WTC11 (cell line): ENCODE measurements at places on chromosomes 3 and 15.
A peak's percentile ranks its signal among the peaks of the same experiment; 100 is the strongest.

DNA sequence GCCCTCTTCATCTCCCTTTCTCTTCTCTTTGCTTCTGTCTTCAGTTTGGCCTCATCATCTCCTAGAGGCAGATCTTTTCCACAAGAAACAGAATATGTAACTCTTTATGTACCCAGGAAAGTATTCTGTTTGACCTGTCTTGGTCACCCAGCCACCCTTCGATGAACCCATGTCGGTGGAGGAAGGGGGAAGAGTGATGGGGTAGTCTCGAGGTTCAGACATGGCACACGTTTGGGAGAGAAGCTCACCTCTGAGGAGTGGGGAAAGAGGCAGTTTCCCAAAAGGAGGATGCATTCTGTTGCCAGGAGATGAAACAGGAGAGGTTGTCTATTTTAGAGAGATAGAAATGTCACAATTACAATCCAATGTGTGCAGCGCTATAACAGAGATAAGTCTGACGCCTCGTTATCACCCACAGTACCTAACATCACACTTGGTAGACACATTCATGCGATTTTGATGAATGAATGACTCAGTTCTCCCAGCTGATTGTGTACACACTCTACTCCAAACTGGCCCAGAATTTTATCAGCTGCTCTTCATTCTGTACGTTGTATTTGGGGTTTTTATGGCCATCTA, 722 bp upstream of the CCDC50 start:
- no peak for DNase-seq

DNA sequence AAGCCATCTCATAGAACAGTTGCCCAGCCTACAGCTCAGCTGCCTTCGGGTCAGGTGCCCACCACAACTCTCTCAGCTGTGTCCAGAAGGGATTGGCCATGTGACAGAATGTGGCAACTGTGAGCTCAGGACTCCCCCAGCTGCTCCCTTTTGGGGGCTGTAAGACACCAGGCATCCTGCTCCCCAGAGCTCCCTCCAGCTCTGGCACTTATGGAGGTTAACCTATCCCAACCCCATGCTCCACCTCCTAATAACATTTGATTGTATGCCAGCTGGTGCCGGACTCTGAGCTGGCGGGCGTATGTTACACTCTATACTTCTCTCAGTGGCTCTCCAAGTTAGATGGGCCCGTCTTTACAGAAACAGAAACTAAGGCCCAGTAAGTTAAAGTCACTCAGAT, 222.8 kb downstream of the FAM43A start:
- DNase-seq, result no peak

- no peak for DNase-seq
Observed at GRCh38 chr3:71503525-71504249, 79.8 kb downstream of the FOXP1 start.

DNA sequence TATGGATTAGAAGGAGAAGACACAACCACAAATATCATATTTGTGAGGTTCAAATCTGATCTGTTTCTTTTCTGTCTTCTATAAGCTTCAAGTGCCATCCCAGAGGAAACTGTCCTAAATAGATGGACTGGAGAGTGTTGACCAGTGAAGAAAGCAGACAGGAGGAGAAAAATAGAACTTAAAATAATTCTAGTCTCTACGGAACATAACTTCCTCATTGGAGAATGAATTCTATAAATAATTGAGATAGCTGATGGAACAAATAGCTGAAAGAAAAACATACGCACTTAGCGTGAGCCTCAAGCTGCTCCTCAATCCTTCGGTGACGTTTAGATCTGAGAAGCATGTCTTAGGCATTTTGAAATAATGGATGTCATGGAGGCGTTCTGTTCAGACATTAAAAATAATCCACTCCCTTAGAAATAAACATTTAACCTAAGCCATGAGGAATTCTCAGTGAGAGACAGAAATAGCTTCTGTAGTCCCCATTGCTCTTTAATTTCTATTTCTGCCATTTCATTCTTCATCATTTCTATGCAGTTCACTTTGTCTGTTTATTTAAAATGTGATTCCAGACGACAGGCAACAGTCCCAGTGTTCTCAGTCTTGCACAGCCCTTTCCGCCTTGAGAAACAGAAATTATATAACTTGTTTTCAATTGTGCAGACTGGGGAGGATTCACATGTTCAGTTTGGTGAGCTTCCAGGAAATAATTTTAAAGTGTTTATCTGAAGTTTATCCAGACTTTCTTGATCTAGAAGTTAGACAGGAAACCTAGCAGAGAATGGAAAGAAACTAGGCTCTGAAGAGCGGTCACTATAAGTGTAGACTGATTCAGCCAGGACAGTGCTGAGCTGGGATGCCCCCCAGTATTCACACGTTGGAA, 97.3 kb downstream of the NR1D2 start:
- no peak for DNase-seq

DNA sequence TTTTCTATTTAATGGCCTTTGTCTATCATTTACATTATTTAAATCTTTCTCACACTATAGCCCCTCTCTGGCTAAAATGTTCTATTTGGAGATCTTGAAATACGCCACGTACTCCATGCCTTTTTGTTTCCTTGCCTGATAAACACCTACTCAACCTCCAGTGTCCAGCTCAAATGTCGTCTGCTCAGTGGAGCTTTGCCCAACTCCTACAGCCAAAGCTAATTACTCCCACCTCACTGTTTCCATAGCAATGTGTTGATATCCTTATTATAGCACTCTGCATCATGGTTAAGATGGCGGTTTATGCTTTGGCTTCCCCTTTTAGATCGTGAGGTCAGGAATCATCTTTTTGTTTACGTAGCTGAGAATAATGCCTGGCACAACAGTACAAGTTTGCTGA, 55.9 kb downstream of the NGLY1 start:
- DNase-seq, result no peak

DNA sequence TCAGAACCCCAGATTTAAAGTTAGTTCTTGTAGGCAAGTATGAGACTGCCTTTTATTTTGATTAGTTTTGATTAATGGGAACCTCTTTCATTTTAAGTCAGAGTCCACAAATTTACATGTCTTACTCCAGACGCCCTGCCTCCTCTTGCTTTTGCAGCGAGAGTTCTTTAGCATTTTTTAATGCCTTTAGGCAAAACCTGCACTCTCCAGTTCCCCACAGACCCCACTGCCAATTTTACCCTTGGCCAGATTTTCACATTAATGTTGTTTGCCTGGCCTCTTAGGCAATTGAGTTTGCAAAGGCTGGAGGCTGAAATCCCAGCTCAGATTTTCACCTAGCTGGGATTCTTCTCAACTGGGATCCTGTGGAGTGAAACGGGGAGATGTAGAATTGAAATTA, 85.8 kb downstream of the GAP43 start:
- no peak for DNase-seq

DNA sequence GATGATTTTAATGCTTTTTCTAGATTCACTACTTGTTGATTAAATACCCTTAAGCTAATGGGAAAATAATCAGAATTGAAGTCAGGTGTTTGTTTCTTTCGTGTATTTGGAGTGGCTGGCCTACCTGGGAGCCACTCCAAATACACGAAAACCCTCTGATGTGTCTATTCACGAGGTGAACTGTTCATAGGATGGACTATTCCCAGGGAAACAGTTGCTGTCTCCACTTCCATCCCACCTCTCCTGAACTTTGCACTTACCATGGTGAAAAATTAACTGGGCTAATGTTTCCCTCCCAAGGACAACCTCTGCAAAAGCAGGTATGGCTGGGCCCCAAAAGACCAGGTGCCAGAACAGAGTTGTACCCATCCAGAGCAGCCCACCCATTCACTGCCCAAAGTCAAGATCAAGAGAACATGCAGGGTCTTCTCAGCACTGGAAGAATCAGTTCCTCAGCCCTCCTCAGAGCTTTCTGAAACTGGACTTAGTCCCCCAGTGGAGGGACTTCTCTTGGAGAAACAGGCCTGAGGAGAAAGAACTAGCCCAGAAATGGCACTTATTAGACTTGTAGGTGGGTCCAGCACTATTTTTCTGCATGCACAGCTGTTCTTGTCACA, 2.9 kb upstream of the SMAD3 start:
- no peak for DNase-seq

- DNase-seq, result no peak
Observed at GRCh38 chr3:191166368-191166767, 32.7 kb upstream of the OSTN start.

- no peak for DNase-seq
Observed at GRCh38 chr3:152524198-152525140, 255.7 kb downstream of the MBNL1 start.

DNA sequence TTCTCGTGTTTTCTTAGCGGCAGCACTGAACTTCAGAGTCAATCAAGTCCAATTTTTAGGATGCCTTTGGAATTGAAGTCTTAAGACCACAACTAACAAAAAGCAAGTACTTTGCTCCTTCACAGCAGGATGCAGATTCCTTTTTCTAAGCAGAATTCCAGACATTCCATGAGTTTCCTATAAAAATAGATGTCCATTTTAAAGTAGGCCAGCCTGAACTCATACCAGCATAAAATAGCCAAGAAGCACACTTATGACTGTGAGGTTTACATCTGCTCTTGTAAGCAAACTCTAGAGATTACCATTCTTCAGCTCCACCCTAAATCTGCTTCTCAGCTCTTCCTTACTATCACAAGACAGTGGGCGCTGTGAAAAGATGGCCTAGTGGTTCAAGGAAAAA, 85.8 kb downstream of the THBS1 start:
- no peak for DNase-seq

- peak; percentile 39 for DNase-seq
Observed at GRCh38 chr3:127732303-127732702, 59.6 kb downstream of the ABTB1 start.

- DNase-seq, result no peak
Observed at GRCh38 chr15:40266828-40267304, 16.0 kb downstream of the ANKRD63 start.

- no peak for DNase-seq
Observed at GRCh38 chr15:75178938-75179745, 22.5 kb upstream of the C15orf39 start.

DNA sequence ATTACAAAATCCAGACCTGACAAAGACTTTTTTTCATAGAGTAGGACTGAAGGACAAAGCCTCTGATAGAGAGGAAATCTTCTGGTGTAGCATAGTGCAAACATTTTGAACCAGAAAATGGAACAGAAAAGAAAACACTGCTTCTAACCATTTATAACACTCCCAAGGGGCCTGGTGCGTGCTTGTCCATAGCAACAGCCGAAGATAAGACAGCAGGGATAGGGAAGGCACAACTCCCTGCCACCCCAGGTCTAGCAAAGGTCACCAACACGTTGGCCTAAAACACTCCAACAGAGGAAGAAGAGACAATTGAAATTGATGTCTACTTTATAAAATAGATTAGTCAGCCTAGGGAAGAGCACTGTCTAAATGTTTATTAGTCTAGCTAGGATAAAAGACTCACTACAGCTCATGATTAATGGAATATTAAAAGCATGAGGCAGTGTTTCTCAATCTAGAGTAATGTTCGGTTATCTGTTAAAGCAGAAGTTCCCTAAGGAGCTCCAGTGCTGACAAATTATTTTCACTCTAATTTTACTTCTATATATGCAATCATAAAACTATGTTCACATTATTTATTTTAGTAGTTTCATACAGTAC, 145.2 kb downstream of the P3H2 start:
- no peak for DNase-seq

DNA sequence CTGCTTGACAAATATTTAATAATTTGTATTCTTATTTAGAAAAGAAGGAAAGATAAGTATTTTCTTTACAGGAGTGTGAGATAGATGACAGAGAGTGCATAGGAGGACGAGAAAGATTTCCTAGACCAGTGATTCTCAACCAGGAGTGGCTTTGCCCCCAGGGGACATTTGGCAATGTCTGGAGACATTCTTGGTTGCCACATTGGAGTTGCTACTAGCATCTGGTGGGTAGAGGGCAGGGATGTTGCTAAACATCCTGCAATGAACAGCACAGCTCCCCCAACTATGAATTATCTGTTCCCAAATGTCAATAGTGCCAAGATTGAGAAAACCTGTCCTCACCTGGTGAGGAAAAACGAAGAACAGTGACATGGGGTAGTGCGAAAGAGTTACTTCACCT, 30.8 kb upstream of the MINAR1 start:
- DNase-seq, result no peak

- no peak for DNase-seq
Observed at GRCh38 chr3:151285940-151286339, 7.6 kb upstream of the P2RY14 start.

GRCh38 chr15:42140383-42141070, 15.9 kb downstream of the PLA2G4F start:
- DNase-seq, result no peak

GRCh38 chr3:118949113-118949760, 85.4 kb downstream of the IGSF11 start:
- DNase-seq, result no peak

- no peak for DNase-seq
Observed at GRCh38 chr3:73848173-73848906, 223.6 kb upstream of the PDZRN3 start.

GRCh38 chr15:43370310-43370974, 401 bp downstream of the ZSCAN29 start:
- peak; percentile 52 for DNase-seq

GRCh38 chr3:78183906-78184599, 1144.2 kb downstream of the ROBO2 start:
- no peak for DNase-seq

- DNase-seq, result no peak
Observed at GRCh38 chr3:39573392-39573791, 105.9 kb downstream of the MOBP start.

- DNase-seq, result no peak
Observed at GRCh38 chr3:134040066-134040465, 10.3 kb upstream of the SLCO2A1 start.

DNA sequence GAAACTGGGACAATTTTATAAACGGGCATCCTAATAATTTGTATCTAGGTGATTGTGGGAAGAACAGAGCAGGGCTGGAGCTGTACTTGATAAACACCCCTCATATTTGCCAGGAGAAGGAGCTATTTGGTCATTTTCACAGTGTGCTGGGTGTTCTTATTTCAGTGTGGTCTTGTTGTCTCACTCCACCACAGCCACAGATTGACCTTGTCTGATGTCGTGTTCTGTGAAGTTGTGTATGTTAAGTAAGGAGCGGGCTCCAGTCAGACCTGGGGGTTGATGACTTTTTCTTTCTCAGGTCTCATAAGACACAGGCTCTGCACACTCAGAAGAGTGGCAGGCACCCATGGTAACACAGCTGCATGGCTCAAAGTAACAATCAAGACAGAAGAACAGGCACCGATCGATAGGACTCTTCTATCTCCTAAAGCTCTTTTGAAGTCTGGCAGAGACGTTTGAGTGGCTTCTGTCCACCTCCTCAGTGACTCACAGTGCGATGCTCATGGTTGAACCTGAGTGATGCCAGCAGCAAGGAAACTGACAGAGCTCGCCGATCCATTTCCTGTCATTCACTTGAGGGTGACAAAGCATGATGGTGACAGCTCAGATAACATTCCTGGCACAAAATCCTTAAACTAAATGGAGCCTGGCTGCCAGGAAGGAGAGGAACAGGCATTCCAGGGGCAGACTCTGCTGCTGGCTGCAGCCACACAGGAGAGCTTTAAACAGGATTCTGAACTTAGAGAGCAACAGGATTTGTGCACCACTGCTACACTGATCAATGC, 20.8 kb downstream of the DPH3 start:
- DNase-seq, result no peak
